GM20000 (cell line): ENCODE measurements at places on chromosomes 1 and 21.

GRCh38 chr1:239169276-239169675, 217.1 kb upstream of the CHRM3 start:
- no peak for DNase-seq

GRCh38 chr1:112693821-112694220, 13.1 kb downstream of the RHOC start:
- DNase-seq: no peak

- DNase-seq: no peak
These were observed 8.9 kb upstream of the ESRRG start for GRCh38 chr1:216732121-216732520.

- no peak for DNase-seq
These were observed 39.5 kb downstream of the IER5 start for GRCh38 chr1:181127898-181128453.

- peak; percentile 19 for DNase-seq
These were observed 57.3 kb downstream of the SDCCAG8 start for GRCh38 chr1:243312952-243313634.

GRCh38 chr1:100494393-100495084, 43.4 kb upstream of the GPR88 start:
- no peak for DNase-seq

DNA sequence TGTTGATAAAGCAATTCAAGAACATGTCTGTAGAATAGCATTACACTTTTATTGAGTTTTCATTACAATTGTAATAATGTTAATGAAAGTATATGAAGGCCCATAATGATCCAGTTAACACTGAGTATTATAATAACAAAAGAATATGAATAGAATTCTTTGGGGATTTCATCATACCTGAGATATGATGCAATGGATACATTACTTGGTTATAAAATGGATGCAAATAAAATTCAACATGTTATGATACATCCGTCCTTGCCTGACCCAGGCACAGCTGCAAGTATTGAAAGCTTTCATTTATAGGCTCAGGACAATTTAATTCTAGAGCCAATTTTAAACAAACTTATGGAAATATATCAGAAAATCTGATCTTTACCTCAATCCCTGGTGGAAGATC, 8.2 kb upstream of the KCNA3 start:
- no peak for DNase-seq

DNA sequence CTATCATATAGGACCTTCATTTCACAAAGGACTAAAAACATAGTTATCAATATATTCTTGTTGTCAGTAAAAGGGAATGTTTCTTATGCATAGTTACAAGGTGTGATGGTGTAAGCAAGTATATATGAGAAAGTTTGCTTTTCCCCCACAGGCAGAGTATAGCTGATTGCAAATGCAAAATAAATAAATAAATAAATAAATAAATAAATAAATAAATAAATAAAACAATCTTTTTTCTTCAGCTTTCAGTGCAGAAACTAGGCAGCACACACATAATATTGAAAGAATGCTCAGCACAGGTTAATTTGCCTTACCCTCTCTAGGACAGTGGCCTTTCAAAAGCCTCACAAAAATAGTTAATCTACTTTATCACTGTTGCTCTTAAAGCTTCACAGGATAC, 138.8 kb downstream of the BRINP3 start:
- no peak for DNase-seq

GRCh38 chr1:48329486-48329885, 107.0 kb downstream of the SLC5A9 start:
- DNase-seq: no peak

- no peak for DNase-seq
These were observed 14.0 kb downstream of the AHDC1 start for GRCh38 chr1:27589841-27590426.

- no peak for DNase-seq
These were observed 53.7 kb downstream of the HSF2BP start for GRCh38 chr21:43605320-43606215.

- no peak for DNase-seq
These were observed 82.6 kb downstream of the GPR161 start for GRCh38 chr1:168054117-168054516.

DNA sequence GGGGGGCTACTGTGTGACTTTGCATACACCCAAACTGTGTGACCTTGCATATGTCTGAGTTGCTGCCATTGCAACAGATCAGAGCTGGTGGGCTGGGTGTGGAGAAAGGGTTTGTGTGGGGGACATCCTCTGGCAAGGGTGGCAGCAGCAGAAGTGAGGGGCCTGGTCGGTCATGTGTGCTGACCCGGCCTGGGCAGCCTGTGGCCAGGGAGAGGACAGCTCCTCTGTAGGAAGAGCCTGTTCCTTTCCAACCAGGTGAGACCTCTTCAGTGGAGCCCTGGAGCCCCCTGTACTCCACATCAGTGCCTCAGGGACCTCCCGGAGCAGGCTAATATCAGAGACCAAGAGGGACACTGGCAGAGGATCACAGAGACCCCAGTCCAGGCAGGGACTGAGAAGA, 8.3 kb downstream of the PCSK9 start:
- DNase-seq: no peak

DNA sequence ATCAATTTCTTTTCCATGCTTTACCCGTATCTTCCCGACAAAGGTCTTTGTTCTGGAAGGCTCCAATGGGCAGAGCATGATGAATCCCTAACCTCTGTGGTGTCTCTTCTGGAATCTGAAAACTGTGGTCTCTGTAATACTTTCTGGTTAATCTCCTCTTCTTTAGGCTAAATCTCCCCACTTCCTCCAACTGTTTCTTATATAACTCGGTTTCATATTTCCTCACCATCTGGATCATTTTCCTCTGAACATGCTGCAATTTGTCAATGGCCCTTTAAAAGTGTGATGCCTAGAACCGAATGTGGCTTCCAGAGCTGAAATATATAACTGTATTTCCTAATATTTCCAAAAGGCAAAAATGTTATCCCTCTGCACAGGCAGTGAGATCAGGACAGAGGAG, 66.1 kb downstream of the ALG14 start:
- DNase-seq: no peak

DNA sequence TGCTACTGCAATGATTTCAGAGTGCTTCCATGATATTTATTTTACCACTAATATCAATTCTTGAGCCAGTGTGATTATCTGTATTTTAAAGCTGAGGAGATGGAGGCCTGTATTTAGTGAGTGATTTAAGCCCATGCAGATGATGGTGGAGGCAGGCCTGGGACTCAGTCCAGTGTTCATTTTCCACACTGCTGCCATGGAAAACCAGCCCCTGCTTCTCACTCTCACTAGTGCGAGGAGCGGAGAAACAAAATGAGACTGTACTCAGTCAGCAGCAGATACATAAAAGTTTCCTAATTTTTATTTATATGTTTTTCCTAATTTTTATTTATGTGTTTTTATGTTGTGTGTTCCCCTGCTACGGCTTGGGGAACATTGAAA, 32.8 kb downstream of the LRRC8B start:
- no peak for DNase-seq

GRCh38 chr1:173430677-173431303, 46.3 kb upstream of the PRDX6 start:
- no peak for DNase-seq

DNA sequence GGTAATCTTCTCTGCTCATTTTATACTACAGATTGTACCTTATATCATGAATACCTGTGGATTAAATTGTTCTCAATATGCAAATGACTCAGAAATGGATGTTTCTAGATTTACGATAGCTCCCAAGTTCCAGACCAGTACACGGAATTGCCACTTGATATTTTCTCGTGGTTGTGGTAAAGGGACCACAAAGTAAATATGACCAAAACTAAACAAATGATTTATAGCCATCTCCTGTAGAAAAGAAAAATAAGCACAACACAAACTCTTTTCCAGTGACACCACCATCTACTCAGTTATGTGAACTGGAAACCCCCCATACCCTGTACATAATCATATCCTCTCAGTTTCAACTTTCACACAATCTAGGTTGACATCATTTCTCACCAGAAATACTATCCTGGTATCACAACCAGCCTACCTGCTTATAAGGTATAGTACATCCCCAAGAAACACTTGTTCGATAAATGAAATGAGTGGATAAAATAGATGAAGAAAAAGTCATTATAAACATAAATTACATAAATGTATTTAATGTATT, 172.3 kb downstream of the ADGRL4 start:
- DNase-seq: peak; percentile 21

GRCh38 chr1:159274631-159275030, 27.5 kb upstream of the FCER1A start:
- no peak for DNase-seq

DNA sequence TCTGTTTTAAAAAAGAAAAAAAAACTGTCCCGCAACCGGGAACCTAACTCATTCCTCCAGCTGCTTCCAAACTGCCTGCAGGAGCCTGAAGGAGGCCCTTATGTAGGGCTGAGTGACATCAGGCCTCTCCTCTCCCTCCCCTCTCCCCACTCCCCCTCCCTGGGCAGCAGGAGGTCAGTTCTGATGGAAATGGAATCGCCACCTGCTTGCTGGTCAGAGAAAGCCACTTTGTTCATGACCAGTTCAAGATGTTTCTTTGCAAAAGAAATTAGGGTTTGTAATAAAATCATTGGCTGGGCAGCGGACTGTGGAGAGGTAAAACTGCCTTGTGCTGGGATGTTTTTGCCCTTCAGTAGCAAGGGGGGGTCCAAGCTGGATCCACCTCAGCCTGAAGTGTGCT, at the start of gene MAP1LC3C:
TSS of gene MAP1LC3C (minus strand) at position 73 of the 400 bp plus-strand sequence. CDS start 90 bp downstream, outside the sequence.
- DNase-seq: no peak

DNA sequence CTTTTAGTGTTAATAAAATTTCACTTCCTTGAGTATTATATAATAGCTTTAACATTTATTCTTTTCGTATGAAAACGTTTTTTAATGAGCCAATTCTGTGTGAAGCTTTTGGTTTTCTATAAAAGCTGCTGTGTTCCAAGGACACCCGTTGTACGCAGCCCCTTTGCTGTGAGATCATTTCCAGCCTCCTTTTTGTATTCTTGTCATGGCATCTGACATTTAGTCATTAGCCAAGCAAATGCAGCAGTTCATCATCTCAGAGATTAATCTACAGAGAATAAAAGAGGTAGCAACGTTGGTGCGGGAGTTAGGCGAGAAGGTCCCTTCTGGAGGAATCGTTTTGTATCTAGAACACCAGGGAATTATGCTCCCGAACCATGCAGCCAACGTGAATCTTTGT, 1.3 kb upstream of the UMODL1 start:
- no peak for DNase-seq

- no peak for DNase-seq
These were observed 53.8 kb upstream of the PSEN2 start for GRCh38 chr1:226816576-226816975.

GRCh38 chr1:244502630-244503029, 41.6 kb downstream of the CATSPERE start:
- no peak for DNase-seq

DNA sequence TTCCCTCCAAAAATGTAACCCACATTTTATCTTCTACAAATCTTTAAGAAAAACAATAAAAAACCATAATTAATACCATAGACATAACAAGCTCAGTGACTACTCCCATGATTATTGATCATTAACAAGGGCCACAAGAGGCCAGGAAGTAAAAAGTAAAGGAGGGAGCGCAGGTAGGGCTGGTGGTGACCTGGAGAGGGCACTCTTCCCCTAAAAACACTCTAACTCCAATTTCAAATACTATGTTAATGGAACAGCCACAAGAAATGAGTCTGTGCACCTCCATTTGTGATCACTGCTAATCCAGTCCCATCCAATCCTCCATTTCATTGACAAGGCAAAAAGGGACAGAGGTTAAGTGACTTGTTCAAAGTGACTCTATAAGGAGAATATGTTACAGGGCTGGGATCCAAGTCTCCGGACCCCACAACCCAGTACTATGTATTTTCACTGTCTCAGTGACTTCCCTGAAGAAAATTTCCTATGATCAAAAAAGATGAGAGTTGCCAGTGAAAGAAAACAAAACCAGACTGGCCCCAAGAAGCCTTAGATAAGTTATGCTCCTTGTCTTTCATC, 41.2 kb upstream of the CFAP298 start:
- peak; percentile 64 for DNase-seq
